ENCODE measurements at places on chromosomes 7 and 10.

DNA sequence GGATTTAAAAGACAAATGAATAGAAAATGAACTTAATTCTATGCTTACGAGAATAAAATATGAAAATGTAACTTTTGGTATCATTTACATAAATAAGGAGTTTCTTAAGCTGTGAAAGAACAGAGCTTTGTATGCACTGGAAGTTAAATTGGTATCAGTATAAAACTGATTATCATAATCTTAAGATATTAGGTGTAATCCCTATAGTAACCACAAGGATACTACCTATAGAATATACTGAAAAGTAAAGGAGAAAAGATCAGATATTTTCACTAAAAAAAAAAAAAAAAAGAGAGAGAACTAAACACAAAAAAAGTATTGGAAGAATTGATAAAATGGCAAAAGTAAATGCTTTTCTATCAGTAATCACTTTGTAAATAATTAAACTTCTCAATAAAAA is 100.1 kb downstream of the TWIST1 start:
- DNase-seq: no peak

GRCh38 chr7:96219378-96220130 is 102.3 kb downstream of the SLC25A13 start:
- no peak for DNase-seq

DNA sequence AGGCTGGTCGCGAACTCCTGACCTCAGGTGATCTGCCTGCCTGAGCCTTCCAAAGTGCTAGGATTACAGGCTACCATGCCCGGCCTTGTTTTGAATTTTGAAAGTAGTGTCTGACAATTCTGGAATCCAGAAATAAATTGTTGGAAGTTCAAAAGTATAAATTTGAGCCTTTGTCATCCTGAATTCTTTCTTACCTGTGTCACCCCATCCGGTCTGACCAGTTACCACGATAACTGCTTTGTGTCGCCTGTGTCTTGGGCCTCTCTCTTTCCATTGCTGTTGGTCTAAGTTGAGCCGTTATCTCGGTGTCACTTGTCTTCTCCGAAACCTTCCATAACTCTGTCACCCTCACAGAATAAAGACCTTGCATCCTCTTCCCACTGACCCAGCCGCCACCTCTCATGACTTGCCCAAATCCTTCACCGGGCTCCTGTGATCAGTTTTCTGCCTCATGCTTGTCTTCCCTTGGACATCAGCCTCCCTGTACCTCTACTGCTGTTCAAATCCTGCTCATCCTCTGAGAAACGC is 18.6 kb downstream of the CUL1 start:
- DNase-seq: no peak

- no peak for DNase-seq
Observed at GRCh38 chr10:85609509-85609908, 757.1 kb downstream of the GRID1 start.

GRCh38 chr7:148553979-148554378 is 36.6 kb upstream of the C7orf33 start:
- DNase-seq: no peak

DNA sequence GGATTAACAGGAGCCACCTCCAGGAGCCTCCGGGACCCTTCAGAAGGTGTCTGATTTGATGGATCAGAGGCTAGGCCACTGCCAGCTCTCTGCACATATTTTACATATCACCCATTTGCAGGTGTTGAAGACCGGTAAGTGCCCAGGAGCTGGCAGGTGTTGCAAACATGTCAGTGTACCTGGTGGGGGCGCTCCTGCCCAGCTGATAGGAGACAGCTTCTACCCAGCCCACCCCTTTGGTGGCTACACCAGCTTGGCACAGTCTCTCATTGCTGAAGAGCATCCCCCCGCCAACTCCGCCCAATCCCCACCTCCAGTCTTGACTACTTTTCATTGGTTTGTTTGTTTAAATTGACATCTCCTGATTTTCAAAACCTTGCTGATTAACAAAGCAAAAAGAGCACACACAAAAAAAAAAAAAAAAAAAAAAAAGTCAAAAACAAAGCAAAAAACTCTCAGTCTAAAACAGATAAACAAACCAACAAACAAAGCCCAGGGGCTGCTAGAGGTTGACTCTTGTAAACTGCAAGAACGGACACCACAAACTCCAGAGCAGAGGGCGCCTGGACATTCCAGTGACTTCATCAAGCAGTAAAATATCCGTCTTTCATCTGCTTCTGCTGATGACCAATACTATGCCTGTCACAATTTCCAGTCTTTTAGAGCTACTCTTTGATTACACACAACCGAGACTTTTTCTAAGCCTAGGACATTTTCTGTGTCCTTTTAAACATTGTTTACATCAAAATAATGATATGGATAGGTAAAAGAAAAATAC is 275.3 kb downstream of the NRG3 start:
- no peak for DNase-seq

- no peak for DNase-seq
Observed at GRCh38 chr10:23413629-23414089, 25.2 kb upstream of the OTUD1 start.

DNA sequence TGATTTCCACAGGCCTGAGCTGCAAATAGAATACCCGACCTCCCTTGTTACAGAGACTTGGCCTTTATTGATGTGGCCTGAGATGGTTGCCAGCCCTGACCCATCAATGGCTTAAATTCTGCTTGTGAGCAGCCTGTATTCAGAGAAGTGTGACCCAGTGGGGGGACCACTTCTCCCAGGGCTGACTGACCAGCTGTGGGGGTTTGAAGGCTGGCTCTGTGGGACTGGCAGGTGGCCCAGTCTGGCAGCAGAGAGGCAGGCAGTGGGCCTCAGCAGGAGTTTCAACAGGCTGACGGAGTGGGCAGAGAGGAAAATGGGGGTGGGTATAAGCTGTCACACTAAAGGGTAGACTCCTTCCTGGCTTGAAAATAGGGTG is 12.2 kb upstream of the PPIF start:
- no peak for DNase-seq

GRCh38 chr7:16193631-16194030 is 227.7 kb downstream of the CRPPA start:
- DNase-seq: no peak

DNA sequence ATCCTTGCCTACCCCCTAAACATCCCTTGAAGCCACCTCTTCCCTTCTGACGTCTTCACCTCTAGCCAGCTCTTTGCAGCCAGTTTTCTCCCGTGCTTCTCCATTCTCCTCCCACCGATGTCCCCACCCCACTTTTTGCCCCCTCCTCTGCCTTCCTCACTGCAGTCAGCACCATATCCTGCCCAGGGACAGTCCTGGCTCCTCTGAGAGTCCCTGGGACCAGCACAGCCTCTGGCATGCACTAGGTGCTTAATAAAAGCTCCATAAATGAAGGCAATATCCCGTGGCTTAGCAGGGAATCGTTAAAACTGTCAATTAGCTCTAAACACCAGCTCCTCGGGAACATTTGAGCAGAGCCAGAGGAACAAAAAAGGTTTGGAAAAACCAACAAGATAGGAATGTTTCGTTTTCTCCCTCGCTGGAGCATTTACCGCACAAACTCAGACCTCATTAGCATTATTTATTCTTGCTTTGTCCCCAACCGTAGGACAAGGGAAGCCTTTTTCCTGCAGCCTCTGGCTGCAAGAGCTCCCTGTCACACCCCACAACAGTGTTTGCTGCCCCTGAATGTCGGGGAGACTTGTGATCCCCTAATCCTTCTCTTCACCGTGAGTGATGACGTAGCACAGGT is 16.1 kb downstream of the MYL10 start:
- DNase-seq: no peak

- DNase-seq: no peak
Observed at GRCh38 chr7:56062382-56062781, 1.7 kb upstream of the SUMF2 start.

DNA sequence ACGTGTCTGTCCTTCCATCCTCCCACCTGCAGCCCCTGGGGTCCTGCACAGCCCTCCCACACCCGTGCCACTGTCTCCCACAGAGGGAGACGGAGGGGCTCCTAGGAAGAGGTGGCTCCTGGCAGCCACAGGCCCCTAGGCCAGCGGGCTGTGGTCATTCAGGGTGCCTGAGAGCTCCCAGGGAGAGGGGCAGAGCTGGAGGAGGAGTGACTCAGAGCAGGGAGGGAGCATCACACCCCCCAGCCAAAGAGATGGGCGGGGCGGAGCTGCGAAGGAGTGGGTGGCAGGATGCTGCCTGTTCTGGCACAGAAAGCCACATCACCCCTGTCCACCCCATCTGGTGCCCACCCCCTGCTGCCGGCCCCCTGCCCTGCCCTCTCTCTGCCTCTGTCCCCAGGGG is 50.5 kb downstream of the STK32C start:
- DNase-seq: peak; percentile 18

- no peak for DNase-seq
Observed at GRCh38 chr10:88805361-88805760, 2.8 kb downstream of the LIPM start.

DNA sequence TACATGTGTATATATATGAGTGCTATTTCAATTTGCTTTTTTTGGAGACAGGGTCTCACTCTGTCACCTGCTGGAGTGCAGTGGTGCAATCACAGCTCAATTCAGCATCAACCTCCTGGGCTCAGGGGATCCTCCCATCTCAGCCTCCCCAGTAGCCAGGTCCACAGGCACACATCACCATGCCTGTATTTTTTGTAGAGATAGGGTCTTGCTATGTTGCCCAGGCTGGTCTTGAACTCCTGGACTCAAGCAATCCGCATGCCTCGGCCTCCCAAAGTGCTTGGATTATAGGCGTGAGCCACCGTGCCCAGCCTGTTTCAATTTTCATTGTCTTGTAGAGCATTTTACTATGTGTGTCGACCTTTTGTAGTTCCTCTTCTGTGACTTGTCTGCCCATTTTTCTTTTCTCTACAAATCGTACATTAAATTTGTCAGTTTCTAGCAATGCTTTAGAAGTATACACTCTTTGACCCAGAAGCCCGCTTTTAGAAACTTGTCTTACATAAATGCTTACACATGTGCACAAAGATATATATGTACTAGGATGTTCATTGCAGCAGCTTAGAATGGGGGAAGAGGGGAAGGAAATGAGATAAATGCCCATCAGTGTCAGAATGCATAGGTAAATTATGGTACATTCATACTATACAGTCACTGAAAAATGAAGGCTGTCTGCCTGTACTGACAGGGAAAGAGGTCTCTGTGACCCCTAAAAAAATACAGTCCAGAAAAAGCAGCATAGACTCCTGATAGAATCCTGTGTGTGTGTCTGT is 12.2 kb upstream of the RFC2 start:
- DNase-seq: no peak

GRCh38 chr10:91969297-91969696 is 45.7 kb downstream of the BTAF1 start:
- DNase-seq: no peak

- DNase-seq: no peak
Observed at GRCh38 chr10:66678521-66678920, 247.3 kb upstream of the LRRTM3 start.

- DNase-seq: no peak
Observed at GRCh38 chr10:6561552-6561951, 18.5 kb downstream of the PRKCQ start.

- DNase-seq: no peak
Observed at GRCh38 chr10:80070057-80070456, 8.4 kb upstream of the TMEM254 start.

DNA sequence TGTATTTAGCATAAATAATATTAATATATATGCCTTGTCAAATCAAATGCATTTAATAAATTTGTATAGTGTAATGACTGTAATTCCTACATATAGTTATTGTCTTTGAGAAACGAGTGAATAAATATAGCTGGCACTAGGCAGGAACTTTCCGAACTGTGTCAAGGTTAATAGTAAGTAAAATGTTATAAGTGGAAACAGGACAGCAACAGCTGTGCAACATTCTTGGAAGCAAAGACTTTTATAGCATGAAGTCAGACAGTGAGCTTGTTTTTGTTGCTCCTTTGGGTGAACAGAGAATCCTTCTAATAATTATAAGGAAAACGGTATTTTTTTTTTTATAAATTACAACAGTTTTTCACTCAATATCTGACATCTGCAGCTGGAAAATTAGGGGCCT is 14.0 kb upstream of the EXOC6 start:
- no peak for DNase-seq

DNA sequence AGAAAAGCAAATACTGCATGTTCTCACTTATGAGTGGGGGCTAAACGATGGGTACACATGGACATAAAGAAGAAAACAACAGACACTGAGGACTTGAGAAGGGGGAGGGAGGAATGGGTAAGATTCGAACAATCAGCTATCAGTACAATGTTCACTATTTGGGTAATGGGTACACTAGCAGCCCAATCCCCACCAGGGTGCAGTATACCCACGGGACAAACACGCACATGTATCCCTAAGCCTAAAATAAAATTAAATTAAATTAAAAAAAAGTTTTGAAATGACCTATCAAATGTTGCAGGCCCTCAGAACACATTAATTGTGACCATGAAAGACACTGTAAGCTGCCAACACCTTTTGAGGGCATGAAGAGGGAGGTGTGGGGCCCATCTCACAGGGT is 316.0 kb downstream of the WDR37 start:
- no peak for DNase-seq

- DNase-seq: no peak
Observed at GRCh38 chr10:21368022-21368582, 157.4 kb downstream of the SKIDA1 start.

DNA sequence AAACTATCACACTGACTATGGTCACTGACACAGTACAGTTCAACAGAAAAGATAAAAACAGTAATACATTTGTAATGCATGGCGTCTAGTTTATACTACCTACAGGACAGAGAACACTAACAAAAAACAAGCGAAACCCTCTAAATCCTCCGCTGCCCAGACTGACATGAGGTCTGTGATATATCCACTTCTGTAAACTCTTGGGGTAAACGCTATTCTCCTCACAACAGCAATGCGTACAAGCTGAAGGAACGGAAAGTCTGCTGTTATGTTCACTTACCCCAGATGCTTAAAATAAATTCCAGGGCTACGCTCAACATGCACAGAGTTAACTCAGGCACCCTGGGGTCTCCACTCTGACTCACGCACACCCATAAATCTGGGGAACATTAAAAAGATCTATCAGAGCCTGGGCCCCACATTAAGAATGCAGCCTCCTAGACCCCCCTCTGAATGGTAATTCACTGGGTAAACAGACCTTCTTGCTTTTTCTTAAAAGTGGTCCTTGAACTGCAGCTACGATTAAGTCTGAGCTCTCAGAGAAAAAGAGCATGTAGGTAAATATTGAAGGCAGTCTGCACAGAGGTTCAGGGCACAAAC is 105.6 kb downstream of the CTBP2 start:
- no peak for DNase-seq

- no peak for DNase-seq
Observed at GRCh38 chr10:13712476-13712836, 125.7 kb downstream of the PRPF18 start.

DNA sequence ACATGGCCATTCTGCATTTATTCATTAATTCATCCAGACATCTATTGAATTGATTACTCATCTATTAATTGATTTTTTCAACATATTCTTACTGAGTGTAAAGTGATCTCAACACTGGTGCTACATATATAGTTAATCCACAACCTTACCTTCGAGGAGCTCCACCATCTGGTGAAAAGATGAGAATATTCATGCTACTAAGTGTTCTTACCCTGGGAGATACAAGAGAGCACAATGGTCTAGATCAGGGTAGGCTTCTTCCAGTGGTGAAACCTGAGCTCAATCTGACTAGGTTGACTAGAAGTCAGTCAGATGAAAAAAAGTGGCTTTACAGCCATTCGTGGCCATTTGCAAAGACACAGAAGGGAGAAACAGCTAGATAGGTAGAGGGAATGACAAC is 507.4 kb downstream of the ANKRD7 start:
- no peak for DNase-seq
